Small intestine (tissue), 16 donors: ENCODE measurements at places on chromosomes 13 and 19.

DNA sequence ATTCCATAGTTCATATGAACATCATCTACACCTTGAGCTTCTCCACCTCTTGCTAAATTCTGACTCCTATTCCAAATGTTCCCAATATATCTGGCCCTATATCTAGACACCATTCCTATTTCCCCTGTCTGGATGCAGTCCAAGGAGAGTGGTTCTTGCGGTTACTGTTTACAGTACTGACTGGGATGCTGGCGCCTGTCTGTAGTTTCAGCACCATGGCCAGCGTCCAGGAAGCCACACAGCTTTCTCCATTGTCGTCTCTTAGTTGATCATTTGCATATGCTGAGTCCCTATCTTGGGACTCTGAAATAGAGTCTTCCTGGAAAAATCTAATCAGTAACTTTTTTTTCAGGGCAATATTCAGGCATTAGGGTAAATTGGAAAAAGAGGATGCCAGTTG, 14.9 kb downstream of the LAIR2 start:
- peak; percentile 10 for DNase-seq

DNA sequence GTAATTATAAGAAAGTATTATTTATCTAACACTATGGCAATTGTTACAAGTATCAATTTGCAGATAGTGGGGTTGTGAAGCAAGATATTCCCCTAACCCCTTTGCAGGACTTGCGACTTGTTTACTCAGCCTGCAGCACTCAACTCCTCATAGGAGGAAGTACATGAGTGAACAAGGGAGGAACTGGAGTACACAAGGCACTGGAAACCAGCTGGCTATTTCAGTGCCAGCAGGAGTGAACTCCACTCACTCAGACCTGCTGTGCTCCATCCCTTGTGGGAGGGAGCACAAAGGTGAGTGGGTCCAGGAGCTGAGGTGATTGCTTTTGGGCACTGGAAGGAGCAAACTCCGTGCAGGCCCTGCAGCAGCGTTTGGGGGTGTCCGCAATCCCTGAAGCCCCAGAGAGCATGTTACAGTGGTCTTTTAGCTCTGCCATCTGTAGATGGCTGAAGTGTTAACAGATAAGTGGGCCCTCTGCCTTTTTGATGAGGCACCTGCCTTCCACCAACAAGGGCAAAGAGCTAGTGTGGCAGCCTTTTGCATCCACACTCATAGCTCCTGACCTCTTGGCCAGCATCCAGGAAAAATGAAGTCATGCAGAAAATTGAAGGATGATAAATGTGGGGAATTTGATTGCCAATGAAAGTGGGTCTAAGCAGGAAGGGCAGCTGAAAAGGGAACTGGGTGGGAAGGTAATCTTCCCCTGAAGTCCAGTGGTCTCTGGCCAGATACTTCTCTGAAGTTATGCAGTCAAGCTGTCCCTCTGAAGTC, 802.2 kb upstream of the MIR17HG start:
- no peak for DNase-seq

DNA sequence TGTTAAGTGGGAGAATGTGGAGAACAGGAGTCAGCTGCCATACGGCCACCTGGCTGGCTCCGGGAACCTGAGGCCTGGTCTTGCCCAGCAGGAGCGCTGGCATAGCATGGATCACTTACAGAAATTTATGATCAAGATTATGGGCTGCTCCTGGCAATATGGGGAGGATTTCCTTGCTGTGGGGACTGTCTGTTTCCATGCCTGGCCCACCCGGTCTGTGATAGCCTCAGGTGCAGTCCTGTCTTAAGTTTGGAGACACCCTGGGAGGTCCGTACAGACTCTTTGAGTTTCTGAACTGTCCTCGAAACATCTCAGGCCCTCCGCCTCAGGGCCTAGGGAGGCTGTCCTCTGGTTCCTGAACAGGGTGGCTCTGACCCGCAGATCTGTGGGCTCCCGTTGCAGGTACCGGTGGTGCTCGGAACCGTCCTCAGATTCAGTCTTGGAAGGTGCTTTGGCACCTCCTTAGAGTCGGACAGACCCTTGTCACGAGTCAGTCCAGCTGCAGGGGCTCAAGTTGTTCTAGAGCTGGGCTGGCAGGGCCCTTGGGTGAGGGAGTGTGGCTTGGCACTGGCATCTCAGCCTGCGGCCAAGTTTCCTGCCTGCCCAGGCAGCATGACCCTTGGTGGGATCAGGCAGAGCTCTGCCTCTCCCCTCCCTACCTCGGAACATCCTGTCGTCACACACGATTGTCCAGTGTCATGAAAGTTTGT, 4.9 kb downstream of the TFDP1 start:
- DNase-seq = no peak

DNA sequence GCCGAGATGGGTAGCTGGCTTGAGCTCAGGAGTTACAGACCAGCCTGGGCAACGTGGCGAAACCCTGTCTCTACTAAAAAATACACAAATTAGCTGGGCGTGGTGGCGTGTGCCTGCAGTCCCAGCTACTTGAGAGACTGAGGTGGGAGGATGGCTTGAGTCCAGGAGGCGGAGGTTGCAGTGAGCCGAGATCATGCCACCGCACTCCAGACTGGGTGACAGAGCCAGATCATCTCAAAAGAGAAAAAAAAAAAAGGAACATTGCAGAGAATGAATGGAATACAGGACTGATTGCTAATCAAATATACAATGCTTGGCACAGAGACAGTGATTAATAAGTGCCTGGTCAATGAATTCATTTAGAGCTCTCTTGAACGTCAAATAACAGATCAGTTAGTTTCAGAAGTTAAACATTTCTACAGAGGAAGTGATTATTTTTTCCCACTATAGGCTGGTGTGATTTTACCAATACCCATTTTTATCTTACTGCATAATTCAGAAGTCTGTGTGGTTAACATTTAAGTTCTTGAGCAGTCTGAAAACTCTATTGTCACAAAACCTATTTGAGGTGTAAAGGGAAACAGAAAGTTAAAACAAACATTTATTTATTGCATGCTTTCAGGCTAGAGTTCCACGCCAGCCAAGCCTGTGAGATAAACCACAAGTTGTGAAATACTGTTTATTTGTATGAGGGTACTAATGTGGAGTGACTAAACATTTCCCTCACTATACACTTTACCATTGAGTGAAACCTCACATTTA, 7.7 kb upstream of the TBC1D4 start:
- DNase-seq = peak; percentile 57

DNA sequence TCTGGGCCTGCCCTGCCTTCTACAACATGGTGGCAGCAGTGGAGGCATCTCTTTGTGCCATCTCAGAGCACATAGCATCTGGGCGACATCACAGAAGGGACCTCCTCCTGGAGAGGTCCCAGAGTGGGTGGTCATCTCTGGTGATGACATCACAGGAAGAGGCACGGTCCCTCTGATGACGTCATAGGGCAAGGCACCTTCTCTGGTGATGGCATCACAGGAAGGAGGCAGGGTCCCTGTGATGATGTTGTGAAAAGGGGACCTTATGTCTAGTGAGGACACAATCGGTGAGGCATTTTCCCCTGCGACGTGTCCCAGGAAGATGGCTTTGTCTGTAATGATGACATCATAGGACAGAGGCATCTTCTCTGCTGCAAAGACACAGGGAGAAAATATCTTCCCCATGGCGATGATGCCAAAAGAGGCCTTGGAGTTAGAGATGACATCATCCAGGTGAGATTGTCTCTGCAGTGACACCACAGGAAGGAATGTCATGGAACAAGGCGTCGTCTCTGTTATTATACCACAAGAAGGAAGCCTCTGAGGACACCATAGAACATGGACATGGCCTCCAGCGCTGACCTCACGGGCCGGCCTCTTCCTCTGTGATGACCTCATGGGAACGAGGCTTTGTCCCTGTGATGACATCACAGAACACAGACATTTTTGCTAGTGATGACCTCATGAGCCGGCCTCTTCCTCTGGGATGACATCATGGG, 10.7 kb downstream of the SHISA7 start:
- DNase-seq = no peak
